ENCODE measurements at places on chromosomes 12 and 14.

GRCh38 chr12:102043928-102044327 is 17.9 kb downstream of the WASHC3 start:
- peak; percentile 17 for DNase-seq

DNA sequence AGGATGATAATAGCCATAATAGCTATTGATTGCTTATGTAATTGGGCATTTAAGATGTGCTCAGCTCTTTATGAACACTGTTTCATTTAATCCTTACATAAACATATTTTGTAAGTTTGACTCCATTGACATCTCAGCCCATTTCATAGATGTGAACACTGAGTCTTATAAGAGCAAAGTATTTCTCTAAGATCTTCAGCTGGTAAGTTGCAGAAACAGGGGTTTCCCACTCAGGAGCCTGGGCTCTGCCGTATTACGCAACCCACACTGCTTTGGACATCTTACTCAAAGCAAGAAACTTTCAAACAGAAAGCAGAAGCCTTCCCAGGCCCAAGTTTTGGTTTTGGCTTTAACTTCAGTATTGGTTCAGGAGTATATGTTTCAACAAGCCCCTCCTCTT is 705.1 kb downstream of the MED13L start:
- no peak for DNase-seq

DNA sequence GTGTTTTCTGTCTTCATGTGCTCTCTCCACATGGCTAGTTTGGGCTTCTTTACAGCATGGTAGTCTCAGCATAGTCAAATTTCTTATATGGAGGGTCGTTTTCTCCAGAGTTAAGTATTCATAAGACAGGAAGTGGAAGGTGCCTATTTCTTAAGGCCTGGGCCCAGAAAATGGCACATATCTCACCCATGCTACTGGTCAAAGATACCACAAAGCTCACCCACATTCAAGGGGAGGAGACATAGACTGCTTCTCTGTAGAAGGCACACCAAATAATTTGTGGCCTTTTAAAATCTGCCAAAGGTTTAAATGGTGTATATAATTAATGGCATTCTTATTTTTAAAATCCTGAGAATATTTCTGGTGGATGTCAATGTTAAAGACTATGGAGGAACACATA is 44.8 kb downstream of the CCDC91 start:
- no peak for DNase-seq

DNA sequence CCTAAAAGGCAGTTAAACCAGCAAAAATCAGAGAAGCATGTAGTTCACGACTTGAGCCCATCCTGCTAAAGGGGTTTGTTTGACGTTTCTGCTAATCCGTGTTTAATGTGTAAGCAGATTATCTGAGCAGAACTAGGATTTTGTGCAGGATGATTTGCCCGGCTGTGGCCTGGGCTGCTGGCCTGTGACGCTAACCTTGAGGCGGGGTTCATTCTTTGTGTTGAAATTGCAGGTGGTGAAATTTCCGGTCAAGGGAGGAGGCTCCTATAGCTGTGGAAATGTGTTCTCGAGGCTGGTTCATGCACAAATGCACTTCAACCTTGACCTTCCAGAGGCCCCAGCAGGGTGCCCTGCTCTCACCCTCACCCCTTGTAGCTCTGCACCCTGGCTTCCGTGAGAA is 63.7 kb downstream of the SLC24A4 start:
- DNase-seq = no peak

DNA sequence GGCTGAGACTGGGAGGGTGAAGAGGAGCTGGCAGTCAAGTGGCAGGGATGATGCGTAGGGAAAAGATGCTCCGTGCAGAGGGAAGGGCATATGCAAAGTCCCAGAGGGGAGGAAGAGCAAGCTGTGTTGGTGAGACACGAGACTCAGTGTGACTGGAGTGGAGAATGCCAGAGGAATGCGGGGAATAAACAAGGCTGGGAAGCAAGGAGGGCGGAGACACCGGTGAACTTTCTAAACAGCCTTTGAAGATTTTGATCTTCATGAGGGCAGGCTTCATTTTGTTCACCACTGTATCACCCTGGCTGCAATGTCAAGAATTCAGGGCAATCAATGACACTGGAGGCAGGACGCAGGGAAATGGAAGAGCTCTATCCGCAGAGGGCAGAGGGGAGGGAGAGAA is 535.8 kb downstream of the FUT8 start:
- DNase-seq = no peak

GRCh38 chr14:47389535-47389934 is 285.9 kb downstream of the MDGA2 start:
- DNase-seq = no peak

DNA sequence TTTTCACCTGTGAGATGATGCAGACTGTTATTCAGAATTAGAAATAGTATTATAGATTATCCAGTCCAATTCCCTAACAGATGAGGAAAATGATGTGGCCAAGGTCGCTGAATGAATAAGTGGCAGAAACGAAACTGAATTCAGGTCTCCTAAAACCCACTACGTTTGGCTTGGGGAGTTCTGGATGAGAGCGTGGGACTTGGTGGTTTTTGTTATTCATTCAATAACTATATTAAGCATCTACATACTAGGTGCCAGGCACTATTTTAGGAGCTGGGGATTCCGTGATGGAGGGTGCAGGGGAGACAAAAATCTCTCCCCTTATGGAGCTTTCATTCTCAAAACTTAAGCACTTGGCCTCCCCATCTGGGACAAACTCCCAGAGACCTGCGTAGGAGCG is 813 bp upstream of the CCDC184 start:
- no peak for DNase-seq

- no peak for DNase-seq
These were observed 86.0 kb downstream of the SLCO1A2 start for GRCh38 chr12:21248679-21249078.

- no peak for DNase-seq
These were observed 99.9 kb downstream of the TMTC3 start for GRCh38 chr12:88241862-88242570.

DNA sequence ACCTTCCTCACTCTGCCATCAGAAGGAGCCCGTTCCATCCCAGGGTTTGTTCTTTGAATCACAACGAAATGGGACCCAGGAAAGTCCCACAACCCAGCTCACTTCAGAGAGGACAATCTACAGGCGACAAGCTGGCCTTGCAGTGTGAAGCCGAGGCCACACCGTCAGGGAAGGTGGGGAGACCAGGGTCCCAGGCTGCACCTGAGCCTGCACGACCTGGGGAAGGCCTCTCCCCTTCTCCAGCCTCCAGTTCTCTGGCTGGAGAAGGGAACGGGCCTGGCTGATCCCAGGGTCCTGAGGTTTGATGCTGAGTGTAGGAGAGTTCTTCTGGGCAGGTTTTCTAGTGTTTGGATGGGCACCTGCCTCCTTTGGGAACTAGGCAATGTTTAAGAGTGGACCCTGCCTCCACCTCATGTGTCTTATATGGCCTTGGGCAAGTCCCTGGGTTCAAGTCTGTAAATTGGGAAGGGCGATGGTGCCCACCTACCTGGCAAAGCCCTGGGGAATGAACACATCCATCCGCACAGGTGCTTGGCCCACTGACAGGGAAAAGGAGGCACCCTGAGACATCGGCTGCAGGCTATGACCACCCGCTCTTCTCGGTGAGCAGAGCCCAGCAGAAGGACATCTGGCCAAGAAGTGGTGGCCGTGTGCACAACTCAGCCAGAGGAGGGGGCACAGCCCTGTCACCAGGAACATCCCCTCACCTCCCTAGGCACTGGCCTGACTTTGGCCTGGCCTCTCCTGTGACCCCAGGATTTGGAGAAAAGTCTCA is 77.9 kb upstream of the BCL11B start:
- no peak for DNase-seq

- DNase-seq = no peak
These were observed 3.2 kb upstream of the DIO3 start for GRCh38 chr14:101557811-101558738.

DNA sequence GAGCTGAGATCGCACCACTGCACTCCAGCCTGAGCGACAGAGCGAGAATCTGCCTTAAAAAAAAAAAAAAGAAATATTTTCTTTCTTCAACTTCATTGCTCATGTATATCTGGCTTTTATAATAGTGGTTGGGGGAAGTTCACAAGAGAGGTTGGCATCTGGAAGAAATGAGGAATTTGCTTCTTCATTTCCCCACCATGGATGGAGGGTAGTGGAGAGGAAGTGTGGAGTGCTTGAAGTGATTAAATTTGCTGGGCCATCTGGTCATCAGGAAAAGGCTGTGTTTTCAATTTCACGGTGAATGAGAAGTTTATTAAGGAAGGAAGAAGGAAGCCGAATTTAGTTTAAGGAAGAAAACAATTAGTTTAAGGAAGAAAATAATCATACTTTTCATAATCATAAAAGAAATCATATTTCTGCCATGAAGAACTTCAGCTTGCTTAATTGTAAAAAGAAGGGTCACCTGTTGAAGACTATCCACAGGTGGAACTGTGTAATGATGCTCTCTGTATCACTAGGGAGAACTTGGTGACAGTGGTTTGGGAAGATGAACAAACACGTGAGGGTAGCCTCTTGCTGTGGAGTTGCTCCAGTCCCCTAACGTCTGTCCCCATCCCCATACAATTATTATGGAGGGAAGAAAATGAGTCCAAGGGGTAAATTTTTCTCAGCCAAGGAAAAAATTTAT is 197.3 kb upstream of the ARHGAP5 start:
- DNase-seq = no peak

DNA sequence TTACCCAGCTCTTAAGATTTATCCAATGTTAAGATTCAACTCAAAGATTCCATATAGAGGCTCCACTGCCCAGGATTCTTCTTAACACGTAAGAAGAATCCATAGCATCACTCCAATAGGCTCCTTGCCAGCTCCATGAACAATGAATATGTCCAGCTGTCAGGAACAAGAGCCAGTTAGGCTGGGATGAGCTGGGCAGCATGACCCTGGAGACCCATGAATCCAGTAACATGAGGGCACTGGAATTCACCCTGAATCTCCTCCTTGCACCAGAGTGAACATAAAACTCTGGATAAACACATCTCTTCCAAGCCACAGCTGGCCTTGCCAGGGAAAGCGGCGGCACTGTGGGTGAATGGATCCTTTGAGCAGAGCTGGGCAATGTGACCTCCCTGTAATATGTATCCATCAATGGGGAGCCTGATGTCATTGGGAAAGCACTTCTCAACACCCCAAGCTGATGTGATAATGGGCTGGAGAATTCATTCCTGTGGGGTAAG is 24.4 kb upstream of the TC2N start:
- DNase-seq = no peak

GRCh38 chr12:23533265-23533664 is 416.2 kb downstream of the SOX5 start:
- no peak for DNase-seq

- no peak for DNase-seq
These were observed 190.2 kb upstream of the HMGA2 start for GRCh38 chr12:65634061-65634460.

DNA sequence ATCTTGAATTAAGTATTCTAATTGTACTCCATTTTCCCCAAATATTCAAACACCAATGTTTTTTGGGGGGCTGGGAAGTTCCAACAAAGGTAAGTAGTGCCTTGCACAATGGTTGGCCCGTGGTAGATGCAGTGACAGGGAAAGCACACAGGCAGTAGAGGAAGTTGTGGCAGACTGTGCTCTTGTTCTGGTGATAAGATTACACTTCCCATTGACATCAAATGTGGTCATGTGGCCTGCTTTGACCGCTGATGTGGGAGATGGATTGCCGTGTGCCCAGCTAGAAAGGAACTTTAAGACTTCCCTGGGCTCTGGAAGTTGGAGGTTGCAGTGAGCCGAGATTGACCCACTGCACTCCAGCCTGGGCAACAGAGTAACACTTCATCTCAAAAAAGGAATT is 223.8 kb downstream of the VRK1 start:
- no peak for DNase-seq

GRCh38 chr12:6334940-6335450 is 6.9 kb downstream of the TNFRSF1A start:
- DNase-seq = no peak

DNA sequence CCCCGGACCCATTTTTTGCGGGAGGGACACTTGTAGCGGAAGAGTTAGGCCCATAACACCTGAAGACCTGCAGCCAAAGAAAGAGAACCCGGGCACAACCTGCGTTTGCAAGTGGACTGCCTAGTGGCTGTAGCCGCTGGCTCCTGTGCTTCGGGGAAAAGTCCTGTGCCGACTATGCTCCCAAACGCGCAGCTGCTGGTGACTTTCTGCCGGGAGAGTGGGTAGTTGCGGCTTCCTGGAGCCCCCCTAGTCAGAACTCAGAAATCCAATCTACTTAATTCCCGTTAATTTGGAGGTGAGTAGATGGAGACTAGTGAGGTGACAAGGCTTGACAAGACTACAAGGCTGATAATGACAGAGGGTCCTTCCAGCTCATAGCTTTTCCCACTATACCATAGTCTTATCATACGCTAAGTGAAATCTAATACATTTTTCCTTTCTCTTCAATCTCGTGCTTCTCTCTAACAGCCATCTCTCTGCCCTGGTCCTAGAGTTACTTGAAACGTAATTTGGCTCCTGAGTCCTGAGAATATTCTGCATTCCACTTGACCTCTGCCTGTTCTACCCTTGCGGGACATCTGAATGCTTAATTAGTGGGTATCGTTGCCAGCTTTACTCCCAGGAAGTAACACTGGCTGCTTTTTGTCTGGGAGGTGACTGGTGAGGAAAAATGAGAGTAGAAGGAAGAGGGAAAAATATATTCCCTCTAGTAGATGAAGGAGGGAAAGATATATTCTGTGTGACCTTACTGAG is 556 bp downstream of the MTHFD1 start:
- no peak for DNase-seq
